AG10803 (cell line): ENCODE measurements at places on chromosomes 3 and 15.
A peak's percentile ranks its signal among the peaks of the same experiment; 100 is the strongest.

GRCh38 chr3:42745776-42746454, 27.1 kb downstream of the CCDC13 start:
- DNase-seq, result no peak

- no peak for DNase-seq
These were observed 124.9 kb downstream of the LRRK1 start for GRCh38 chr15:101043911-101044624.

DNA sequence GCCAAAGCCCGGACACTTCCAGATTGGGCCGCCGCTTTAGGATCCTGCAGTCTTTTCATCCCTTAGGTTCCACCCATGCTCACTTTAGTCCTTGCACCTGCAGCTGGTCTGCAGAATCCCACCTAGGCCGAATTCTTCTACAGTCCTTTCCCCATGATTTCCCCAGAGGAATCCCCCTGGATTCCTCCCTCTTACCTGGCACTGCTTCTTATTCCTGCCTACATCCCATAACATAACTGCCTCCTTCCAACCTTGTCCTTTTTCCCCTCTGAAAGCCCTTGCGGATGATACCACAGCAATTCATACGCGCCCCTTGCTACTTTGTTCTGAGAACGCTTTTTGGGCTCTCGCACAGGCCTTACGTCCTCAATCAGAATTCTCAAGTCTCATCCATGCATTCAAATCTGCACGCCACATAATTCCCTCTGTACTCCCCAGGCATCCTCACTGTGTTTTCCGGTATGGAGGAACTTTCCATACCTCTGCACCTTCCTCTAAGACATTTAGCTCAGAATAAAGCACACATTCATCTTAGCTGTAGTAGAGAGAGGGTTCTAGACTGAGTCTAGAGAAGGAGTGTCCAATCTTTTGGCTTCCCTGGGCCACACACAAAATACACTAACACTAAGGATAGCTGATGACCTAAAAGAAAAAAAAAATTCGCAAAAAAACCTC, 619 bp downstream of the EIF2AK4 start:
- DNase-seq, result peak; percentile 34

- no peak for DNase-seq
These were observed 34.2 kb upstream of the PRR23E start for GRCh38 chr3:127158614-127159229.

DNA sequence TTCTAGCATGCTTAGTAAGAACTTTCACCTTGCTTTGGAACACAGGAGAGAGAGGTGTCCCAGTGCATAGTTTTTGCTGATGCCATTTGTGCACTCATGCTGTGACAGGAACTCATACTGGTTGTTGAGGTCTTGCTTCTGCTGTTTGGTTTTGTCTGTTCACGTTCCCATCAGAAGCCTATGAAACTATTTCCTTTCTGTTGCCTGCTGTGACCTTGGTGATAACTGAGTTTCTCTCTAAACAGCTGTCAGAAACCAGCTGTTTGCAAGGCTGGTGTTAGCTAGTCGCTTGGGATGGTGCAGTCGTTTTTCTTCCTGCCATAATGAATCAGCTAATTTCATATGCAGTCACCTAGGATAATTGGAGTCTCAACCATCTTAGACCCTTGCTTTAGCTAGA, 724.1 kb downstream of the GRM7 start:
- DNase-seq, result no peak

GRCh38 chr15:70142322-70143191, 44.8 kb upstream of the TLE3 start:
- no peak for DNase-seq

- no peak for DNase-seq
These were observed 99.7 kb downstream of the VGLL4 start for GRCh38 chr3:11543948-11544387.

DNA sequence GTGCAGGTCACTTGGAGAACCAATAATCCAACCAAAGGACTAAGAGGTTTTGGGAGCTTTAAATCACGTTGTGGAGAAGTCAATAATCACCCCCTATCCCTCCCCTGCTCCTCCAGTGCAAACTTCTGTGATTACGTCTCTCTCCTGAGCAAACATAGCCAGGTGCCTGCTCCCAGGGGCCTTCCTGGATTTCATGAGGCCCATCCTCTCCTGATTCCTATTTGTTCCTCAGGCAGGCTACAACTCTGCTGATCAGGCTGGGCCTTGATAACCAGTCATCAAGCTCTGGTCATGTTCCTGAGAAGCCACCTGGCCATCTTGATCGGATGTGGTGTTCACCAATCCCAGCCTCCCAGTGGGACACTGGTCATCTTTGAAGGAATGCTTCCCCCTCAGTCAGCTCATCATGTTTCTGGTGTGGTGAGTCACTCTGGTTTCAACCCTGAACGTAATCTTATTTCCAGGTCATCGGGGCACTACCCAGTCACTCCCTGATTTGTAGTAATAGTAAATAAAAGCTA, 2.9 kb upstream of the ZNF710 start:
- peak; percentile 52 for DNase-seq

DNA sequence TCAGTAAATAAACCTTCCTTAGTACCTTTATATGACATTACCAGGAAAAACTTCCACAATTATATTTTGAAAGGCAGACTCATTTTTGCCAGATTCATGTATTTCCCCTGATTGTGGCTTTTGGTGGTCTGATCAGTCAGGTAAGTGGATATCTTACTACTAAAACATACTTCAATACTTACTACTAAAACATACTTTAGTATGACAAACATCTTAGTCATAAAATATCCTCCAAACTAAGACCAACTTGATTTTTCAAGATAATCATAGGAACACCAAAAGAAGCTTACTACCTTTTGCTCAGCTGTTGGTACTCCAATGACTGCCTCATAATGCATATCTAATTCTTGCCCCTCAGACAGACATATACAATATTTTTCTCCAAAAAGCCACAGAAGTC, 9.3 kb downstream of the TJP1 start:
- no peak for DNase-seq

DNA sequence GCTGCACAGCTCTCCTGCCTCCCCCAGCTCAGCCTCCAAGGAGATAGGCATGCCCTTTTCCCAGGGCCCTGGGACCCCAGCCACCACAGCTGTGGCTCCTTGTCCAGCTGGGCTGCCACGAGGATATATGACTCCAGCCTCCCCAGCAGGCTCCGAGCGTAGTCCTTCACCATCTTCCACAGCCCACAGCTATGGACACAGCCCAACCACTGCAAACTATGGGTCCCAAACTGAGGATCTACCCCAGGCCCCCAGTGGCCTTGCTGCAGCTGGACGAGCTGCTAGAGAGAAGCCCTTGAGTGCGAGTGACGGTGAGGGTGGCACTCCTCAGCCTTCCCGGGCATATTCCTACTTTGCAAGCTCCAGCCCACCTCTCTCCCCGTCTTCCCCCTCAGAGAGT, 20.5 kb upstream of the APEH start:
- DNase-seq, result no peak

DNA sequence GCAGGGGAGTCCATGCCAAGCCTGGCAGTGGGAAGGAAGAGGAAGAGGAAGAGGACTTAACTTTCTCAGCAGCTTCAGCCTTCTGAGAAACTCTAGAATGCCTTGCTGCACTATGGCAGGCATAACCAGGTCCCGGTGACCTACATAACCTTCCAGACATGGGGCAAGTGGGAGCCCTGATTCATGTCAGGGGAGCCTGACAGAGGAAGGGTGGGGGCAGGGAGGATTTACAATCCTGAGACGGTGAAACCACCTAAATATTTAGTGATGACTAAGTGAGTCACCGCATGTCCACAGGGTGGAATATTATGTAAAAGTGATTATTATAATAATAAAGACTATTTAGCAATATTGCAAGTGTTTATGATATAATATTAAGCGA, 46.7 kb downstream of the AMOTL2 start:
- DNase-seq, result peak; percentile 95

- DNase-seq, result peak; percentile 56
These were observed 50.6 kb downstream of the KY start for GRCh38 chr3:134600206-134600605.

DNA sequence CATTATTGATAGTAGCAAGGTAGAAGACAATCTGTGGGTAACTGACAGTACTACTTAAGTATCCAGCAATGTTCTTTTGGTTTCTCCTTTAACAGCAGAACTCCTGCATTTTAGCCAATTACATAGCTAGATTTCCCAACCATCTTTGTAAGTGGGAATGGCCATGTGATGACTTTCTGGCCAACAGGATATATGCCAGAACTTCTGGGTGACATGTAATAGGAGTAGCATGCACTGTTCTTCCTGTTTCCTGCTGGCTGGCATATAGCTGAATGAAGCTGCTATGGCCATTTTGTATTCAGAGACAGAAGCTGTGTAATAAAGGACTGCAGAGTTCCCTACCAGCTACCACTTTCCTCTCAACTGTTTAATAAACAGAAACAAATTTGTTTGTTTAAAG, 18.0 kb downstream of the SPICE1 start:
- DNase-seq, result peak; percentile 44

- no peak for DNase-seq
These were observed 18.8 kb downstream of the PSTPIP1 start for GRCh38 chr15:77013776-77014131.

DNA sequence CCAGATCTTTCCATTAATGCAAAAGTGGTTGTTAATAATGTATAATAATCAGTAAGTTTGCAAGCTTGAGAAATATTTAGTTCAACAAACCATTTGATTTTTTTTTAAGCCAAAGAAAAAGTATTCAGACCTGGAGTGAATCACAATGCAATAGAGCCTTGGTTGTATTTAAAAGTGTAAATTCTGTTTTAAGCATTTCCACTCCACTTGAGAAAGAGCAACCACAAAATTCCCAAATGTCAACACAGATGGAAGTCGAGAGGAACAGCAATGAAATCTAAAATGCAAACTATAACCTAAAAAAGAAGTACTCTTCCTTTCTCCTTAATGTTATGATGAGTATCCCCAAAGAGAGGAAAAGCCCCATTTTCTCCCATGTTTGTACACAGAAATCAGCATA, 20.2 kb downstream of the GBE1 start:
- peak; percentile 71 for DNase-seq

DNA sequence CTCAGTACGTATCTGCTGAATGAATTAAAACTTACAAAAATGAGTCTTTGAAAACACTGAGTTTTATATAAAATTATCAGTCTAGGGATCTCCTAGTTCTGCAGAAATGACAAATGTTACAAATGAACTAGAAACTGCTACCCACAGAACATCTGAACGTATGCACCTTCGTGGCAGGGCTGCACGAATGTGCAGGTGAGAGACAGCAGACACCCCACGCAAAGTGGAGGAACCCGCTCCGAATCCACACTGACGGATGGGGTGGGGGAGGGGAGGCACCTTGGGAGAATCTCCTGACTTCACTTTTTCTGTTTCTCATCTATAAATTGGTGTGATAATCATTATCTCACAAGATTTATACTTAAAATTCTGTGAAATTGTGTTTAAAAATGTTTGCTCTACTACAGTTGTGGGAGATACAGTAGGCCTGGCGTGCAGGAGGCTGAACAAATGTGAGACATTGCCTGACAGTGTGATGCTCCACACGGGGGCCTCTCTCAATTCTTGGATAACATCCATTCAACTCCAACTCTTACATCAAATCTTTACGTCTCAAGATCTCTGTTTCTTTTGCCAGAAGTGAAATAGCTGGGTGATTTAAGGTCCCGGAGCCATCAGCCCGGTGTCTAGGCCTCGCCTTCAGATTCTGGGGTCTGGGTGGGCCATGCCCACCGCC, 86.9 kb downstream of the ATP10A start:
- DNase-seq, result peak; percentile 10

DNA sequence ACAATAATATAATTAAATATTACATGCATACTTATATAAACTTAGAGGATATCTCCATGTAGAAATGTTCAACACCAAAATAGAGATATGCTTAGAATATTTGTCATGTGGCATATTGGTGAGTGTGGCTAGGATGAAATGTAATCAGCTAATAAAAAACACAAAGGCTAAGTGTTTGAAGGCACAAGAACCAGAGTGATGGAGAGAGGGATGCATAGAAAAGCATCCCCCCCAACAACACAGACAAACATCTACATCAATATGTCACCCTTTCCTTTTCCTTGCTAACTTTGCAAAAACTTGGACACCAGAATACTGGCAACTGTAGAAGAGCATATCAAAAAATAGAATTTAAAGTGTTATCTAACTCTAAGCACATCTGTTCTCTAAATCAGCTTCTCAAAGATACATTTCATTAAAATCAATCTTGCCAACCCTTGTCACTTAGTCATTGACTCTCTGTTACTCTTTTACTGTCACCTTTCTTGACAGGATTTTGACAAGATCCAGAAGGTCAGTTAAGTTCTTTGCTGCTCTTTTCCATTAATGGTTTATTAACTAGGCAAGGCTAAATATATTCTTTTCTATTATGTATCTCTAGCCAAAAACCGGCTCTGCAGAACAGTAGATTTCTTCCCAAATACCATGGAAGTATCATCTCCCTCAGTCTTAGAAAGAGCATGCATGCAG, 695.9 kb downstream of the OTOL1 start:
- no peak for DNase-seq

DNA sequence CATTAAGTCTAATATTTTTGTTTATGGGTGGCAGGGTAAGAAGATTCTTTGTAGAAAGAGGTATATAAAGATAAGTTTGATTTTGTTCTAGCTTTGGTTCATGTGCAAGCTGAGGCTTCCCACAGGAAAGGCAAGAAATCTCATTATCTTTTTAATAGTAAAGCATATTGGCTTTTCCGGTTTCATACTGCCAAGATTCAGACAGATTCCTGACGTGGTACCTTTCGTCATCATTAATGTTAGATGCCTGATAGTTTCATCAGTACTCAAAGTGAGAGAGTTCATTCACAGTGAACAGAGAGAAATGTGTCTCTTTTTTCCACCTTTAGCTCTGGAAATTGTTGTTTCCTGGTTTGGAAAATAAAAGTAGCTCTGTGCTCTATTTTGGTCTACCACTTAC, 16.5 kb downstream of the TPM1 start:
- DNase-seq, result no peak

DNA sequence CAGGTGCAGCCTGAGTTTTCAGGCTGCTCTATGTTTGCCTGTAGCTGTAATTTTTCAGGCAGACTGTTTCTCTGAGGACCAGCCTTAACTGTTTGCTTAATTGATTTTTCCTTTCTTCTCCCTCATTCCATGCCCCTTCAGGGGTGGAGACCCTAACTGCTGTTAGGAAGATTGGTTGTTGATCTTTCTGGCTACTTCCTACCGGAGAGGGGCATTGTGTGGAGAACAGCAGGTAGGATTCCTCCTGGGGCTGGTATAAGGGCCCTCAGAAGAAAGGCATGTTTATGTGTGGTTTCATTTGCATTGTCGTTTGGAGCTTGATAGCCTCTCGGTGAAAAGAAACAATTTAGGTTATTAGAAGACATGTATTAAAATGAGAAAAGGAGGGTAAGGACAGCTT, 56.9 kb upstream of the GOLGA6L2 start:
- no peak for DNase-seq

GRCh38 chr3:177041021-177041729, 156.1 kb downstream of the TBL1XR1 start:
- DNase-seq, result peak; percentile 93

DNA sequence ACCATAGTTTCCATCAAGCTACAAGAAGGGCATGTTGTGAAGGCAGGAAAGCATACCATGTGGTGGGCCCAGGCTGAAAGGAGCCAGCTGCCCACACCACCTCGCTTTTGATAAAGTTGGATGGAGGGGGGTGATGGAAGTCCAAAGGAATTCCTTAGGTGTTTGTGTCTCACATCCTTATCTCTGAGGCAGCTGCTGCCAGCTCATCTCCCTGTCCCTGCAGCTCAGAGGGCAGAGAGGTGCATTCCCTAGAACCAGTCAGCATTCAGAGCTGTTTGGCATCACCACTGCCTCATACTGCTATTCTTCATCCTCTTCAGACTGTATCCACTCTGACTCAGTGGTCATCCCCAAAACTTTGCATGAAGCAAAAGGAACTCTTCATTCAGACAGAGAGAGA, 141.5 kb upstream of the BFSP2 start:
- DNase-seq, result no peak
